ENCODE measurements at places on chromosomes 6 and 20. TPM values are rescaled to one million over a fixed set of nuclear protein-coding genes. Genes with fewer than 3 reads are reported as not detected.

Gene SNPH
- 4.9 TPM for total RNA-seq

Gene DAAM2
- not detected for total RNA-seq

Gene COL21A1
- total RNA-seq: 1.8 TPM

Gene CST2
- not detected for total RNA-seq

Gene MYMX
- total RNA-seq: not detected

Gene BANF2
- not detected for total RNA-seq

Gene HLA-DQB2
- not detected for total RNA-seq

Gene ARMH2
- not detected for total RNA-seq

Gene TREML4
- not detected for total RNA-seq

Gene WFDC12
- total RNA-seq: not detected

Gene MACROD2
- 0.65 TPM for total RNA-seq

Gene FNDC11
- 0.15 TPM for total RNA-seq

Gene SLPI
- not detected for total RNA-seq

Gene HDGFL1
- total RNA-seq: not detected

Gene MYH7B
- total RNA-seq: not detected

Gene TCP11
- total RNA-seq: under 0.01 TPM

Gene RIPOR3
- 0.76 TPM for total RNA-seq

Data from epithelial cell of umbilical artery (primary cell).